ENCODE measurements at places on chromosomes 2 and 18.

- peak; percentile 22 for DNase-seq
Observed at GRCh38 chr2:97699765-97700444, 13.5 kb upstream of the ZAP70 start.

- DNase-seq, result no peak
Observed at GRCh38 chr2:10847008-10847407, 34.4 kb upstream of the PDIA6 start.

GRCh38 chr2:241798631-241799521 lies 10.1 kb upstream of the NEU4 start:
- no peak for DNase-seq

DNA sequence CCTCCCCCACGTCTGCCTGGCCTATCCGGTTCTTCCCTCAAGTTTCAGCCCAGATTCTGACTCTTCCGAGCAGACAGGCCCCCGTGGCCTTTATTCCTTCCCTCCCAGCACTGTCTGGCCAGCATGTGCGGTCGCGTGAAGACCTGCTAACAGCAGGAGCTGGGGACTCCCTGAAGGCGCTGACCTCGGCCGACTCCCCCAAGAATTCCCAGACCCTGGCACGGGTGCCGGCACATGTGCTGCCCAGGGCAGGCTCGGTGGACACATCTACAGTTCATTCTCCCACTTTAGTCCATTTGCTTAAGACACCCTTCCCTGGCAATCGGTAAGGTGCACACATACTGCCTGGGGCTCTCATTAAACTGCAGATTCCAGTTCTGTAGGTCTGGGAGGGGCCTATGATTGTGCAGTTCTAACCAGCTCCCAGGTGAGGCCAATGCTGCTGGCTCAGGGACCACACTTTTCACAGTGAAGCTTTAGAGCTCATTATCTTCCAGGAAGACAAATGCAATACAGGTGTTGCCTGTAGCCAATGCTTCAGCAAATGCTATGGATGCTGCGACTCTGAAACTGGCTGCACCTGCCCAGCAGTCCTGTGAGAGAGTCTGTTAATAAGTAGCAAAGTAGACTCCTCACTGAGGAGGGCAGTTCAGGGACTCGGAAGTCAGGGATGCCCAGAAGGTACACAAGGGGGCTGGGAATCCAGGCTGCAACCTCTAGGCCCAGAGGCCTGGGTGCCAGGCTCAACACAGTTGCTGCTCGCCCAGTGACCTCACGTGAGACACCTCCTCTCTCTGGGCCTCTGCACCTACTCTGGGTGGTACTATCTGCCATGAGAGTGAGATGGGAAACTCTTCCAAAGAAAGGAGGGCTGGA lies 45.4 kb upstream of the TAF1B start:
- peak; percentile 60 for DNase-seq

GRCh38 chr2:170157025-170157684 lies 20.8 kb upstream of the MYO3B start:
- no peak for DNase-seq

DNA sequence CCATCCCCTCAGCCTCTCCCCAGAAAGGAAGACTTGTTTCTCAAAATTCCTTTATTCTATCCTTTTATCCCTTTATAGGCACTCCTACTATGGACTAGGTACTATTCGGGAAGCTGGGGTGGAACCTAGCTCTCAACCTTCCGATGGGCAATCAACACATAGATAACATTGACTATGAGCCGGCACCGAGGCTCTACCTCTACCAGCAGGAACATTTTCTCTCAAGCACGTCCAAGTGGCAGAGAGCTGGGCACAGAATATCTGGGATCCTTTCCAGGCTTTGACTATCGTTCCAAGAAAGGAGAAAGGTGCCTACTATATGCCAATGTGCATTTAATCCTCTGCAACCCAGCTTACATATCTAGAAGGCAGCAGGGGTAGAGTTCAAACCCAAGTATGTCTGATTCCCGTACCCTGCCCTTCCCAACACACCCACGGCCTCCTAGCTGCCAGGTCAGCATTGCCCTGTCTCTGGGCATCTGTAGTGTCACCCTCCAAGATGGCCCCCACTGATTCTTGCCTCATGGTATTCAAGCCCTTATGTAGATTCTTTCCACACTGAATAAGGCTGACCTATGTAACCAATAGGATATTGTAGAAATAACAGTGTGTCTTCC lies 28.3 kb downstream of the TNS1 start:
- no peak for DNase-seq

- DNase-seq, result no peak
Observed at GRCh38 chr2:190197143-190197720, 122.4 kb downstream of the HIBCH start.

DNA sequence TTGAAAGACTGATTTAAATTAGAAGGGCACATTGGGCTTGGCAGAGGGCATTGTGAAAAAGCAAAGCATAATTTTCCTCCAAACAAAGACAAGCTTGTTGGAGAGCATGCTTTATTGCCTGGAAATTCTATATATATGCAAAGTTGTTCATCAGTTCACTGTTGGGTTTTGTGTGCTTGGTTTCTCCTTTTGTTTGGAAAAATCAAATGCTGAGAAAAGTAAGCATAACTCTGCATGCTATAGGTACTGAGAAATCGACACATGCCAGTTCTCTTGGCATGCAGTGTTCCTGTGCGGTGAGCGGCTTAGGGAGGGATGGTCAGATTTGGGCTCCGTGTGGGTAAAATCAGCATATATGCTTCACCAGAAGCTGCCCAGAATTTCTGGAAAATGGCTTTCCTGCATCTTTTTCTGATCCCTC lies 161.0 kb downstream of the RAPGEF4 start:
- DNase-seq, result no peak

GRCh38 chr2:83359336-83359735 lies 1099.7 kb downstream of the SUCLG1 start:
- DNase-seq, result no peak

- no peak for DNase-seq
Observed at GRCh38 chr18:23716516-23716915, 27.3 kb downstream of the LAMA3 start.

GRCh38 chr2:121333834-121334558 lies 49.0 kb upstream of the TFCP2L1 start:
- DNase-seq, result no peak

- DNase-seq, result peak; percentile 25
Observed at GRCh38 chr2:220533485-220533884, 906.1 kb downstream of the SLC4A3 start.

DNA sequence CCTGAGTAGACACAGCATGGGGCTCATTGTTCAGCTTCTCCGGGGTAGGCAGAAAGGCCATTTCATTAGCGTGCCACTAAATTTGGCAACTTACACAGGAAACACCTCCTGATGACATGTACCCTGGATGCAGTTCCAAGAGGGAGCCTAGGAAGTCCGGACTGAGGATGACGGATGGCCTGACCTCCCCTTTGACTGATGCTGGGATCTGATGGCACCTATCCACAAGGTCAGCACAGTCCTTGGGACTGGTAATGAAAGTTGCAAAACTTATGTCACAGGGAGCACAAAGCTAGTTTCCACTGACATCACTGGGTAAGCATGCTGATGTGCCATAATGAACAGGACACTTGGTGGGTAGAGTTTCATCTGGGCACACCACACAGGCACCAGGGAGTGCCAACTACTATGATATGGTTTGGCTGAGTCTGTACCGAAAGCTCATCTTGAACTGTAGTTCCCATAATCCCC lies 126.7 kb upstream of the ARL4C start:
- no peak for DNase-seq

- DNase-seq, result peak; percentile 33
Observed at GRCh38 chr2:197247083-197247482, 63.5 kb downstream of the ANKRD44 start.

GRCh38 chr2:68253219-68254068 lies 1.1 kb upstream of the PPP3R1 start:
- peak; percentile 72 for DNase-seq

DNA sequence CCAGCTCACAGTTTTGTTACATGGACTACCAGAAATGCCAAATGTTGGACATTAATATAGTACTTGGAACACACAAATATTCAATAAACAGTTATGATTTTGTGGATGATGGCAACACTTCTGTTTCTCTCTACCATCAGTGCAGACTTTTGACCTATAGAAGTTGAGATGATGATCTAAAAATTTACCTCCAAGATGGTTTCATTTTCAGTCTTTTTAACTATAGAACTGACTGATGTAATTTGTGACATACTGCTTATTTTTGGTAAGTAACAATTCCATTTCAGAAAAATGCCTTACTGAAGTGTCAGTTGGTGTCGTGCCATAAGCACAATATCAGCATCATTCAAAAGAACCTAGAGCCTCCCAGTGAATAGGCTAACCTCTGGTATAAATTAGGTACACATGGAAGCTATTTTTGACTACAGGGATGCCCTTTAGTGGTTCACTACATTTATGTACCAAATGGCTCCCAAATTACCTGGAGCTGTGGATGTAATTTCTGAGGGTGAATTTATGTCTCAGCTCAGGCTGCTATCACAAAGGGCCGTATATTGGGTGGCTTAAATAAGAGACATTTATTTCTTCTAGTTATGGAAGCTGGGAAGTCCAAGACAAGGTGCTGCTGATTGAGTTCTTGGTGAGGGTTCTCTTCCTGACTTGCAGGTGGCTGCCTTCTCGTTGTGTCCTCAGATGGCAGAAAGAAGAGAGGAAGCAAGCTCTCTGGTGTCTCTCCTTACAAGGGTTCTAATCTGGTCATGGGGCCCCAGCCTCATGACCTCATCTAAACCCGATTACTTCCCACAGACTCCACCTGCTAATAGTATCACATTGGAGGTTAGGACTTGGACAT lies 66.5 kb downstream of the ALPK2 start:
- DNase-seq, result no peak

DNA sequence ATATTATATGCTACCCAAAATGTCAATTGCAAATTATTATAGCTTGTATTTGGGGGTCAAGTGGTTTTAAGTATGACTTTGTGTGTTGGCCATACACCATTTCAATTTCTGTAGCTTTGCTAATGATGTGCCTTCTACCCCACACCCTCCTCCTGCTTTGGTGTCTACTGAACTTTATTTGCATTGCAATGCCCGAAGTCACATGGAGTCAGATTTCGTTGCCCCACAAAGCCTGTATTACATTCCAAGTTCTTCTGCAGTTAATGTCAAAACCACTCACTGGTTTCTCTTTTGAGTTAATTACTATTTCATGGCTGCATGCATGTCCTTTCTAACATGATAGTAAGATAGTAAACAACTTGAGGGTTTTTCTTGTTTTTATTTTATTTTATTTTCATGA lies 528.9 kb downstream of the RIT2 start:
- no peak for DNase-seq

GRCh38 chr2:113260991-113261390 lies 17.7 kb downstream of the PAX8 start:
- no peak for DNase-seq

- DNase-seq, result no peak
Observed at GRCh38 chr2:188028739-188029138, 262.9 kb upstream of the GULP1 start.

GRCh38 chr18:65721619-65722018 lies 29.2 kb upstream of the CDH7 start:
- no peak for DNase-seq

GRCh38 chr2:10016001-10016801 lies 27.1 kb upstream of the KLF11 start:
- DNase-seq, result no peak

DNA sequence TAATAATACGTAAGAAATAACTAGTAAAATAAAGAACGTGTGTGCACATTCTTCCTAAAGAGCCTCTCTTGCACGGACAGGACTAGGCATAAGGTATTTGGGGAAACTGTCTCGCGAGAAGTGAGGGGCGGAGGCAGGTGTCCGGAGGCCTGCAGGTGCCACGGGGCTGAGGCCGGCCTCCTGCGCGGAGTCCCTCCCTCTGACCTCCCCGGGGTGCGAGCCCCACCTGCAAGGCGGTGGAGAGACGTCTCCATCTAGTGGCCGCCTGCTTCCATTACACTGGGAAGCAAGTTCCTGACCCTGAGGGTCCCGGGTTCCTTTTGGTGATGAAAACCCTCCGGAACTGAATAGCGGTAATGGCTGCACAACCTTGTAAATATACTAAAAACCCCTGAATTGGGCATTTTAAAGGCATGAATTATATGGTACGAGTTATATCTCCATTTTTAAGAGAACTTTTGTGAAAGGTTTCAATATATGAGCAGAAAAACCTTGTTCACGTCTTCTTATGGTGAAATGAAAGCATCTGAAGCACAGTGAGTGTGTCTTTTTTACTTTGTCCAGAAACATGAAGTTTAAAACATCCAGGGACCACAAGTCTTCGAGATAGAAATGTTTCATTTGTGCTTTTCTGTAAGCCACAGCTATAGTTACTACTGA lies 35.5 kb upstream of the CTDP1 start:
- peak; percentile 43 for DNase-seq

DNA sequence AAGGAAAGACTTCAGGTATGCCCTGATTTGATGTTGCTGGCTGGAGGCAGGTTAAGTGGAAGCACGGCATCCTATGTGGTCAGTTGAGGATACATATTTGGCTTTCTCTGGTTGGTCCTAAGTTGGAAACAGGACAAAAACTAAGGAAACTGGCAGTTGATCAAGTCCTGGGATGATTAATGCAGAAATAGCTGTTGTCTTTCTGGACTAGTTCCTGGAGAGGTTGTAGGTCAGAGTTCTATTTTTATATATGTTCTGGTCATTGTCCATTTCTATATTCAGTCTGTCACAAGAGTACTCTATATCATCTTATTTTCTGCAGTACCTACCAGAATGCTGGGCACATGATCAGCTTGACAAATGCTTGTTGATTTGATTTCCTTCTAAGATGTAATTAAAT lies 4.0 kb upstream of the SLC35F5 start:
- no peak for DNase-seq

DNA sequence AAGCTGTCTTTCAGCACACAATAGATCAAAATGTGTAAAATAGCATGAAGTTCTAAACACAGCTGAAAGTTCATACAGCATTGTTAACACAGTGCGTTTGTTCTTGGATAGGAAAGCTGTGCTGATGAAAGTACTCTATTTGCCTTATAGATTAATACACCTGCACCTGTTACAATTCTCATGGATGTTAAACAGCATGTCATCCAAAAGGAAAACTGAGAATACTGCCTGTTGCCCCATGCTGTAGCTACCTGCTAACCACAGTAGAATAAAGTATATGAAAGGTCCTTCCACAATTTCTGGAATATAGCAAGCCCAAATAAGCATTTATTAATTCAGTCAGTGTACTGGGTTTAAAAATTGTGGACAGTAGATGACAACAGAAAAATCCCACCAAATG lies 166.7 kb upstream of the DTNA start:
- DNase-seq, result no peak

DNA sequence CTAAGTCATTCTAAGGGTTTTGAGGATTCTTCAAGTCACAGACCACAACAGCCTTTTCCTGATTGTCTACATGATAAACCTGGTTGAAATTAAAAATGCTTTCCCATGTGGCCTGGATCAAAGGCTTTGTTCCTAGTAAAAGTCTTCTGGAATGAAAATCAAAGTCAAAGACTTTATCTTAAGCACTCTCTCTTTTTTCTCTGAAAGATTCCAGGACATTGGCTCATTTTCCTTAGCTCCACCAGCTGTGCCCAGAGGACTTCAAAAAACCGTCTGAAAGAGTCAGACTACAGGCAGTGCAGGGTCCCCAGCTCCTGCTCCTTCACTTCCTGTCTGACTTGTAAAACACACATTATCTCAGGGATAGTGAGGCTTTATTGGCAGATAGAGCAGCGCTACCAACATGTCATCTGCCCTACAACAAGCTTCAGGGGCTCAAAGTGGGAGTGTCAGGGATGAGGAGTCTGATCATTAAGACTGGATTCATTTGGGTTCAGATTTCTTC lies 148.2 kb downstream of the ESCO1 start:
- DNase-seq, result no peak

- no peak for DNase-seq
Observed at GRCh38 chr2:188785490-188785889, 188.7 kb upstream of the COL3A1 start.

All from large intestine (tissue), 12 donors.